ENCODE measurements at places on chromosomes 6 and 20.

GRCh38 chr20:6606651-6607050, 160.8 kb upstream of the BMP2 start:
- DNase-seq = no peak

DNA sequence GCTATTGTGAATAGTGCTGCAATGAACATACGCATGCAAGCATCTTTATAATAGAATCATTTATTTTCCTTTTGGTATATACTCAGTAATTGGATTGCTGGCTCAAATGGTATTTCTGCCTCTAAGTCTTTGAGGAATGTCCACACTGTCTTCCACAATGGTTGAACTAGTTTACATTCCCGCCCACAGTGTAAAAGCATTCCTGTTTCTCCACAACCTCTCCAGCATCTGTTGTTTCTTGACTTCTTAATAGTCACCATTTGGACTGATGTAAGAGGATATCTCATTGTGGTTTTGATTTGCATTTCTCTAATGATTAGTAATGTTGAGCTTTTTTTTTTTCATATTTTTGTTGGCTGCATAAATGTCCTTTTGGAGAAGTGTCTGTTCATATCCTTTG, 208.7 kb downstream of the PHF3 start:
- DNase-seq = no peak

GRCh38 chr6:57198926-57199636, 23.0 kb downstream of the RAB23 start:
- no peak for DNase-seq

DNA sequence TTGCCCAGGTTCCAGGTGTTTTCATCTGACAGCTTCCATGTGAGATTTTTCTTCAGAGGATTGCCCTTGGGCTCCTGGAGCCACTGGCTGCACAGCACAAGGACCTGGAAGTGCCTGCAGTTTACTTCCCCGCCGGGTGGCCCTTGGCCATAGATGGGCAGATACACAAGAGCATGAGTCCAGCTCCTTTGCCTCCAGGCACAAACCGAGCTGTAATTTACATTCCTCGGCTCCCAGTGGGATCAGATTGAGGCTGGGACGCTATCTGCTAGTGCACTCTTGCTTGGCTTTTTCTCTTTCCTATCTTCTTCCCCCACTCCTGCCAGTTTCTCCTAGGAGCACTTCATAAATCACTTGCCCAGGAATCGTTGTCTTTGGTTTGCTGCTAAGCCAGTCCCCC, 85.4 kb upstream of the RALY start:
- DNase-seq = no peak

- no peak for DNase-seq
Observed at GRCh38 chr6:157107915-157108651, 215.2 kb downstream of the TMEM242 start.

DNA sequence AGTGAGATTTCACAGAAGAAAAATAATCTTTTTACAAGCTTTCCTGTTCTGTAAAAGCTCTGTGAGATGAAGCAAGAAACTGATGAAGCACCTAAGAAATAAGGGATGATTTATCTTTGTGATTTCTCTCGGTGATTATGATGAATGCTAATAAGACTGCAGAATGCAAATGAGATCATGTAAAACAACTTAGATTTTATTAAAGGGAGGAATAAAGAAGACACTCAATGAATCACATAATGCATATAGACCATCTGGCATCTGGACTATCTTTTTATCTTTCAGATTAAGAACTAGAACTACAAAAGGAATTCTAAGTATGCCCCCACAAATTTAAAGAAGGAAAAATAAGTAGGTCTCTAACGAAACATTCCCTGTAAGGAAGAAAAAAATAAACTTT, 361.5 kb upstream of the OPRM1 start:
- DNase-seq = no peak

GRCh38 chr6:70280400-70280853, 22.5 kb downstream of the COL9A1 start:
- no peak for DNase-seq

DNA sequence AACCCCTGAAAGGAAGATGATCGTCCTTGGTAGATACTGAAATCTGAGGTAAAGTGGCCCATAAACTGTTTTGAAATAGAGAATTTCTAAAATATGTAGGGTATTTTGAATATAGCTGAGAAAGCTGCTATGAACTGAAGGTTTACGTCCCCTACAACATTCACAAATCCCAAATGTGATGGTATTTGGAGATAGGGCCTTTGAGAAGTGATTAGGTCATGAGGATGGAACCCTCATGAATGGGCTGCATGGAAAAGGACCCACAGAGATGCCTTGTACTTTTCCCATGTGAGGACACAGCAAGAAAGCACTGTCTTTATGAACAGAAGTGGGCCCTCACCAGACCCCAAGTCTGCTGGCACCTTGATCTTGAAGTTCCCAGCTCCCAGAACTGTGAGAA, 6.8 kb upstream of the PNISR start:
- DNase-seq = no peak

GRCh38 chr6:22737331-22737730, 168.0 kb downstream of the HDGFL1 start:
- DNase-seq = no peak

DNA sequence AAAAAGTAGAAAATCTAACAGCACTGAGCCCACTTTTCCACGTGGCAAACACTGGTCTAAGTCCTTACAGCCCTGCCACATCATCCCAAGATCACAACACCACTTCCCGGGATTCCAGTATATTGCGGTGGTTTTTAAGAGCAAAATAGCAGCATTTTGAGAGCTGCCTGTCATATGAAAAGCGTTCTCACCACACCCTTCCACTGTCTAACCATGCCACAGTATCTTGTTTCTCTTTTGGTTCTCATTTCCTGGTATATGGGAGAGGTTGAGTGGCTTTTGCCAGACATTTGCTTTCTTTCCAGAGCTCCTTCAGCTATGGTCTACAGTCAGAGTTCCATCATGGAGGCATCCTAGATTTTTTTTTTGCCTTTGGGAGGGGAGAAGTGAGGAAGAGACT, 243.0 kb downstream of the TSHZ2 start:
- DNase-seq = no peak

- DNase-seq = no peak
Observed at GRCh38 chr6:77371748-77372147, 91.5 kb downstream of the HTR1B start.

- no peak for DNase-seq
Observed at GRCh38 chr6:2166717-2167116, 78.7 kb downstream of the GMDS start.

- DNase-seq = no peak
Observed at GRCh38 chr6:131643855-131644460, 6.9 kb downstream of the ENPP3 start.

DNA sequence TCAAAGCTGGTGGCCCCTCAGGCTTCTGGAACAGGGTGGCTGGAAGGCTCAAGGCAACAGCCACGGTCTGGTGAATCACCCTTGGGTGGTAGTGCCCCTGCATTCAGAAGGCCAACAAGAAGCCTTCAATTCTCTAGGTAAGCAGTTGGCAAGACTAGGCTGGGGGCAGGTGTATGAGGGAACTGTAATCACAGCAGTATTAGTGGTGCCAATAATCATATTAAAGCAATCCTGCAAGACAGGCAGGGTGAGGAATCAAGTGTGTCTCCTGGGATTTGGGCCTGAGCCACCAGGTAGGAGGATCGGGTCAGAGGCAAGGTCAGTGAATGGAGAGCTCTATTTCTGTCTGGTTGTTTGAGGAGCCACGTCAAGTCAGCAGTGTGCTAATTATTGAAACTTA, 24.9 kb upstream of the SCUBE3 start:
- DNase-seq = no peak

DNA sequence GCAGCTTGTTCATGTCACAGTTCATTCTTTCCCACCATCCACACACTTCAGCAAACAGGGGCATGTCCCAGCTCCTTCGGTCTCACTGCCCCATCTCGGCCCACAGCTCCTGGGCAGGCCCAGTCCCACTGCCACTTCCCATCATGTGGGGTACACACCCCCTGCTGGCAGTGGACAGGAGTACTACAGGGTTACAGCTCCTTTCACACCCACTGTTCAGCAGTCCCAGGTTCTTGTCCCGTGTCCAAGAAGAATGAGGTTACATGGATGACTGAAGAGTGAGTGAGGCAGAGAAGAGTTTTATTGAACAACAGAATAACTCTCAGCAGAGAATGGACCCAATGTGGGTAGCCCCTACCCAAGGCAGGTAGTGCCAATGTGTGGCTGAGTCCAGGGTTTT, 77.8 kb upstream of the SMLR1 start:
- no peak for DNase-seq

DNA sequence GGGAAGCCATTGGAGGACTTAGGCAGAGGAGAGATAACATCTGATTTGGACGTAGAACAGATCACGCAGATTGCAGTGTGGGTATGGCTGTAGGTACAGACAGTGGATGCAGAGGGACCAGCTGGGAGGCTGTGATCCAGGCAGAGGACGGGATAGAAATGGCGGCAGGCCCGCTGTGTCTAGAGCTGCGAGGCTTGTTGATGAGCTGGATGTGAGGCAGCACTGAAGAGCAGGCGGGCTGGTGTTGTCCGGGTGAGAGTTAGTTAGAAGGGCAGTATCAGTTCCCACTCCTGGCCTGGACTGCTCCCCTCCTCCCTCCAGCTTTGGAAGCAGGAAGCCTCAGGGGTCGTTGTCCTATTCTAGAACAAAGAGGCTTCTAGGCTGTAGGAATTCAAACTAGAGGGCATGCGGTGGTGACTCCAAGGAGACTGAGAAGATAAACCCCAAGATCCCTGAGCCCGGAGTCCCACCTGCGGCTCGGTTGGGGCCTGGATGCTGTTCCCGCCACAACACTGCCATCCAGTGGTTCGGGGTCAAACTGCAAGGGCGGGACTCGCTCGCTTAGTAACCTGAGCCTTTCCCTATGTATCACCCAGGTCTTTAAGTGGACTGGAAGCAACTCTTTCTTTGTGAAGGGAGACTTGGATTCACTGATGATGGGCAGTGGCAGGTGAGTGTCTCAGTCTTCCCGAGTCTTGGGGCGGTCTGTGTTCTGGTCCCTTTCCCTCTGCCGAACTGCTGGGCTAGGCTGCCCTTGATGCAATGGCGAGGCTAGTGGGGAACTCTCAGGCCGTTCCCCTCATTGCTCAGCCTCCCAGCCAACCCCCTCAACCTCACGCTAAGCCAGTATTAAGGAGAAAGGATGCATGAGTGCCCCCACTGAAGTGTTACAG, 11.2 kb downstream of the TLDC2 start:
- peak; percentile 30 for DNase-seq

GRCh38 chr6:150659046-150659763, 59.5 kb downstream of the PLEKHG1 start:
- no peak for DNase-seq

- DNase-seq = no peak
Observed at GRCh38 chr20:59664421-59664941, 60.1 kb downstream of the PHACTR3 start.
